Amniotic stem cell (primary cell): ENCODE measurements at places on chromosomes 4 and X.

DNA sequence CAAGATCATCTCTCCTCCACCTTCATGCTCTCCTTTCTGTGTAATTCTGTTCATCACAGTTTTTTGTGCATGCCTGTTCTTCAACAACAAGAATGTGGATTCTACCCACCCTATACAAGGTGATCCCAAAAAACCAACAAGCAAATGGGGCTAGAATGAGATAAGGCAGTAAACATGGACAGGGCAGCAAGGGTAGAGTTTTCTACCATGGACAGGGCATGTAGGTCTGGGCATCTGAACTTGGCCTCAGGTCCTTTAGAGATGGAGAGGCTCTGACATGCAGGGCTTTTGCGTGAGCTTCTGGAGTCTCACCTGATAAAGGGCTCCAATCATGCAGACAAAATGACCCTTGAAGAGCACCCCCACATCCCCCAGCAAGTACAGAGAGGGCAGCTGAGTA, 36.4 kb downstream of the MAP7D2 start:
- DNase-seq = no peak

- DNase-seq = no peak
These were observed 16.1 kb downstream of the NKX3-2 start for GRCh38 chr4:13527981-13528820.

DNA sequence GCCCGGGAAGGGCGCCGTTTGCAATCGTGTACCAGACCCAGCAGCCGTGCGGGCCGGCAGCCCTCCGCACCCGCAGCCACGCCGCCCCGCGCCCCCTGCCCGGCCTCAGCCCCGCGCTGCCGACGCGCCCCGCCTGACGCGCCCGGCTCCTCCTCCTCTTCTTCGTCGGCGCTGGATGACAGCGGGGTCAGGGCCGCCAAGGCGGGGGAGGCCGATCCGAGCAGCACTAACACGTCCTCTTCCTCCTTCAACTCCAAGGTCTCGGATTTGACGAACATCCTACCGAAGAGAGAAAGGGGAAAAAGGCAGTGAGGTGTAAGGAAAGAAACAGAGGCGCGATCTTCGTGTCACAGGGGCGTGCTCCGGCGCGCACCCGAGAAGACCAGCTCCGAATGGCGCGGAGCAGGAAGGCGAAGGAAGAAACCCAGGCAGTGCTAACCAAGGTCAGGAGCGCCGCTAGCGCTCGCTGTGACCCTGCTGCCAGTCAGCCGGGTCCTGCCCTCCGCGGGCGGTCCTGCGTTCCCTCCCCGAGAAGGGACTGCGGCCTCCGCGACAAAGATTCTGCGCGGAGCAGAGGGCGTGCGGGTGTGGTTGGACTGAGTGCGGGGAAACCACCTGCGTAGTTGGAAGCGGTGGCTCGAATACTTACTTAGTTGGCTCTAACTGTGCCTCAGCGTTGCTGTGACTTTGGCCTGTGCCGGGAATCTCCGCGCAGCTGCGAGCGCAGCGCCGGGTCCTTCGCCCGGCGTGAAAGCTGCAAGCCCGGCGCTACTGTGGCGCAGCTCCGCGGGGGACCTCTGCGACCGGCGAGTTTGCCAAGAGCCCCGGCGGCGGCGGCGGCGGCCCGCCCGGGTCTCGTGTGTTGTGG, 548 bp downstream of the NEUROG2 start:
- DNase-seq = no peak

- DNase-seq = no peak
These were observed 192.7 kb downstream of the SPRY1 start for GRCh38 chr4:123589301-123589700.

DNA sequence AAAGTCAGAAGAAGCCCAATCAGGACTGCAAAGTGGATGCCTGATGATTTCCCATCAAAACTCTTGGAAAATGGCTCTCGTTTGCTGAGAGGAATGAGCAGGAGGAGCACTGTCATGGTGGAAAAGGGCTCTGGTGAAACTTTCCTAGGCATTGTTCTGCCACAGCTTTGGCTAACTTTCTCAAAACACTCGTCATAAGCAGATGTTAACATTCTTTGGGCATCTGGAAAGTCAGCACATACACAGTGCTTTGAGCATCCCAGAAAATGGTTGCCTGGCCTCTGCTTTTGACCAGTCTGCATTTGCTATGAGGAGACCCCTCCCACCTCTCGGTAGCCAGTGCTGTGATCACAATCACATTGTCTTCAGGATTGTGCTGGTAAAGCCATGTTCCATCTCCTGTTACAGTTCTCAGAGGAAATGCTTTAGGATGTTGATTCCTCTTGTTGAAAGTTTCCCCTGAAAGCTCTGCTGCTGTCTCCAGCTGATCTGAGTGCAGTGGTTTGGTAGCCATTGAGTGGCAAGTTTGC, 25.2 kb upstream of the TBC1D14 start:
- DNase-seq = no peak

GRCh38 chrX:46850771-46851170, 13.9 kb downstream of the RP2 start:
- DNase-seq = no peak

DNA sequence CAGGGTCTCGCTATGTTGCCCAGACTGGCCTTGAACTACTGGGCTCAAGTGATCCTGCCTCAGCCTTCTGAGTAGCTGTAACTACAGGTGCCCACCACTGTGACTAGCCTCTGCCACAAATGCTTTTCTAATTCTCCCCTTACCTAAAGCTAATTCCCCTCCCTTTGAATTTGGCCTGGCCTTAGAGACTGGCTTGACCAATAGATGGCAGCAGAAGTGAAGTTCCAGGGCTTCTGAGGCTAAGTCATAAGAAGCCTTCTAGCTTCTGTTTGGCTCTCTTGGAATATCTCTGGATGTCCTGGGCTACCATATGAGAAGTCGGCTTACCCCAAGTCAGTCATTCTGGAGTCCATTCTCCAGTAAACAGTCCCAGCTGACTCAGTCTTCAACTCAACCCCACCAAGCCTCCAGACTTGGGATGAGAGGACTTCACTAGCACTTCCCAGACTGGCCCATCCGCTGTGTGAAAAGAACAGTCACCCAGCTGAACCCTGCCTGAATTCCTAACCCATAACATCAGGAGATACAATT, 61.0 kb downstream of the HPRT1 start:
- DNase-seq = peak; percentile 39

DNA sequence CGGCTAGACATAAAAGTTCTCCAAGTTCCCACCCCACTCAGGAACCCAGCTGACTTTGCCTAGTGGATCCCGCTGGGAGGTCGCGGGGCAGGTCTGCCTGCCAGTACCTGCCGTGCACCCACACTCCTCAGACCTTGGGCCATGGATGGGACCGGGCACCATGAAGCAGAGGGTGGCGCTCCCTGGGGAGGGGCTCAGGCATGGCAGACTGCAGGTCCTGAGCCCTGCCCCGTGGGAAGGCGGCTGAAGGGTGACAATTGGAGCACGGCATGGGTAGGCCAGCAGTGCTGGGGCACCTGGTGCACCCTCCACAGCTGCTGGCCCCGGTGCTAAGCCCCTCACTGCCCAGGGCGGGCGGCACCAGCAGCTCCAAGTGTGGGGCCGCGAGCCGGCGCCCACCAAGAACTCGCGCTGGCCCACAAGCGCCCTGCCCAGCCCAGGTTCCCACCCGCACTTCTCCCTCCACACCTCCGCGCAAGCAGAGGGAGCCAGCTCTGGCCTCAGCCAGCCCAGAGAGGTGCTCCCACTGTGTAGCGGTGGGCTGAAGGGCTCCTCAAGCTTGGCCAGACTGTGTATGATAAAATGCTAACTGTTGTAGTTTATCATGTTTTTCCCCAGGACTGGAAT, 63.1 kb downstream of the UGT2A2 start:
- DNase-seq = no peak

DNA sequence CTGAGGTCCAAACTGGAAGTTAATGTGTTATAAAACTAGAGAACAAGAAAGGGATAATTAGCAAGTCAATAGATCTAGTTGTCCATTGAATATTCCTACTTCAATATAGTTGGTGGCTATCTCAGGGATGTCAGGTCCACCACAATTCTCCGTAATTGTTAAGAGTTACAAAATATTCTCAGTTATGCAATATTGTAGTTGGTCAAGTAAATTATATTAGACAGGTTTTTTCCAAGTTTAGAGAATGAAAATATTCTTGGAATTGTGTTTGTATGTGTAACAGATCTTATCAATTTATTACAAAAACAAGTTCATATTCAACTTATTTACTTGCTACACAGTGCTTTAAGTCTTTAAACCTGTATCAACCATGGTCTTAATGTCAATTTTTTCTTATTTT, 547.4 kb downstream of the SPRY1 start:
- no peak for DNase-seq

GRCh38 chr4:123325241-123325681, 71.3 kb upstream of the SPRY1 start:
- DNase-seq = no peak

DNA sequence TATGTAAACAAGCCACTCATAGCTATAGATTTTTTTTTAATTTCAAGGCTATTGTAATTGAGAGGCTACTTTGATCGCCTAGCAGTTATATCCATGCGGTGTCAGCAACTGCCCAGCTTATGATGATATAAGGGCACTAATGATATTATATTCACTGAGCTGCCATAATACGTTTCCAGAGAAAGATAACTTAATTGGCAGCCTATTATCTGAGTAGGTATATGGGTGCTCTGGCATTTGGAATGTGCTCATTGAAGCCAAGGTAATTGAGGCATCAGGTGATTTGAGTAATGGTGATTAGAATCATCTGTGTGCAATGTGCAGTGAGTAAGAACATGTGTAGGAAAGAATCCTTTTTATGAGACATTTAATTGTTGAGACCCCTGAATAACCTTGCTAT, 490.0 kb downstream of the CENPC start:
- no peak for DNase-seq

- no peak for DNase-seq
These were observed 319 bp upstream of the MAGEH1 start for GRCh38 chrX:55451626-55451989.

DNA sequence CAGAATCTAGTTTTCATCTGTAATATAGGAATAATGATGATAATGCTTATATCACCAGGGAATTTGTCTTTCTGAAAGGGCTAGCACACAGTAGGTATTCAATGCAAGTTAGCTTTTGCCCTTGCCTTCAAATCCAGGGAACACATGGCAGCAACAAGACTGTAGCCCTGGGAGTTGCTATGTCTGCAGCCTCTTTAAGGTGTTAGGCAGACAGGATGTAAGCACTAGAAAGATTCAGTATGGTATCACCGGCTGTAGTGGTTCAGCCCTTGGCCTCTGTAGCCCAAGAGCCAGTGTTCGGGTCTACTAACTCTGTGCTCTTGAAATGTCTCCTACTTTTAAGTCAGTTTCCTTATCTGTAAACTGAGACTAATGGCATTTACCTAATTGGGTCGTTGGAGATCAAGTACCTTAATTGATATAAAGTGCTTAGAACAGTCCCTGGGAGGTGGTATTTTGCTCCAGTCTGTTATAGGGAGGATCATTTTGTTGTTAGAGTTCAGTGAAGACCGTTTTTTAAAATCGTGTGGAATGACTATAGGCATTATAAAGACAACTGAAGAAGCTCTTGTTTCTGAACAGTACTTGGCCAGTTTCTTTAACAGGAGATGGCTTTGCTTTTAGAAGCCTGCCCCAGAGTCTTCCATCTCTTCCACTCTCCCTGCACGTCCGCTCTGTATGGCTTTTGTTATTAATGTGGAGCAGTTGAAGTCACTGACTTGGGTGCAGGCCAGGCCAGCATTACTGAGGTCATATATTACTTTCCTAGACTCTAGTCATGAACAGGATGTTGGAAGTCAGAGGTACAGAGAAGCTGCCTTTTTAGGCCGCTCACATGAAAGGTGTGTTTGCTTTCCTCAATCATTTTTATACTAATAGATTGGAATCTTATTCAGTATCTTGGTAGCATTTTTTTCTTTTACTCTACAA, 44.8 kb downstream of the GAB1 start:
- DNase-seq = no peak

- no peak for DNase-seq
These were observed 14.0 kb upstream of the GPKOW start for GRCh38 chrX:49137492-49137891.

- DNase-seq = no peak
These were observed 82.8 kb downstream of the NAT8L start for GRCh38 chr4:2141762-2142451.

DNA sequence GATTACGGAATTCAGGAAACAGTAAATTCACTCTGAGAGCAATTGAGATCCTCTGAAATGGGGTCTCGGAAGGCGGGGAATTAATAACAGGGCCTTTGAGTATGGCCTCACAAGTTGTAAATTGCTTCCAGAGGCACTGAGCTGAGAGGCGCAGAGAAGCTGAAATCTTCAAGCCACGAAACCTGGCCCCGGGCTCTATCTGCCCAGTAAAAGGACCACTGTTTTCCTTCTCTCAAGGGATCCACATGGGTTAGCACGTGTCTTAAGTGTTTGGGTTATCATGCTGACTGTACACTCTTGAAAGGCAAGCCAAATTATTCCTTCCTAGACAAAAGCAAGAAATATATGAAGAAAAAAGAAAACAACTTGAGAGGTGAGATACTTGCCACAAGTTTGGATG, 1012.9 kb upstream of the FTHL17 start:
- DNase-seq = no peak

- DNase-seq = no peak
These were observed 4.7 kb downstream of the MAEA start for GRCh38 chr4:1294424-1294823.

- DNase-seq = no peak
These were observed 17.8 kb upstream of the PAGE2B start for GRCh38 chrX:55056820-55057674.

GRCh38 chr4:75892508-75892907, 9.7 kb downstream of the PPEF2 start:
- no peak for DNase-seq

GRCh38 chr4:2011583-2011982, 2.8 kb upstream of the NELFA start:
- no peak for DNase-seq

GRCh38 chr4:33422656-33423055, 2702.5 kb downstream of the PCDH7 start:
- DNase-seq = no peak

DNA sequence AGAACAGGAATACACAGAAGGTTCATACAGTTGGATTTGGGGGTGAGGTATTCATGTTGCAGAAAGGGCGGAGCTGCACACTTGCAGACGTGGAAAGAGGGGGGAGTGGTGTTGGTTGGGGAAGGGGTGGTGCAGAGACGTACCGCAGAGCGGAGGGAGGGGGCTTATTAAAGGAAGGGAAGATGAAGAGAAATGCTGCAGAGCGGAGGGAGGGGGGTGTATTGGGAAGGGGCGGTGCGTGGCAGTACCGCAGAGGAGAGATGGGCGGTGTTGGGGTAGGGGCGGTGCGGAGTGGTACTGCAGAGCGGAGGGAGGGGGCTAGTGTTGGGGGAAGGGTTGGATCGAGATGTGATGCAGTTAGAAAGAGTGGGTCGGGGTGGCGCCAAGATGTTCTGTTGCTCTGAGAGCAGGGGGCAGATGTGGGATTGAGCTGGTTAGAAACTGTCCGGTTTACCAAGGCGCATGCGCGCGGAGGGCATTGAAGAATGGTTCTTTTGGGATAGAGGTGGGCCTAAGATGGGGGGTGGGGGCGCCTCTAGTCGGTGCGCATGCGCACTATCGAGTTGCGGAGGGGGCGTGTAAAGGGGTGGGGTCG, 900 bp downstream of the TRO start:
- DNase-seq = peak; percentile 6

GRCh38 chr4:14607578-14607977, 394.7 kb upstream of the CPEB2 start:
- no peak for DNase-seq

GRCh38 chr4:23484689-23485088, 405.2 kb downstream of the PPARGC1A start:
- DNase-seq = no peak

- DNase-seq = no peak
These were observed 41.4 kb downstream of the MAML3 start for GRCh38 chr4:140112576-140112975.
